Mesendoderm (in vitro differentiated cells): ENCODE measurements at places on chromosomes 7 and 10.

DNA sequence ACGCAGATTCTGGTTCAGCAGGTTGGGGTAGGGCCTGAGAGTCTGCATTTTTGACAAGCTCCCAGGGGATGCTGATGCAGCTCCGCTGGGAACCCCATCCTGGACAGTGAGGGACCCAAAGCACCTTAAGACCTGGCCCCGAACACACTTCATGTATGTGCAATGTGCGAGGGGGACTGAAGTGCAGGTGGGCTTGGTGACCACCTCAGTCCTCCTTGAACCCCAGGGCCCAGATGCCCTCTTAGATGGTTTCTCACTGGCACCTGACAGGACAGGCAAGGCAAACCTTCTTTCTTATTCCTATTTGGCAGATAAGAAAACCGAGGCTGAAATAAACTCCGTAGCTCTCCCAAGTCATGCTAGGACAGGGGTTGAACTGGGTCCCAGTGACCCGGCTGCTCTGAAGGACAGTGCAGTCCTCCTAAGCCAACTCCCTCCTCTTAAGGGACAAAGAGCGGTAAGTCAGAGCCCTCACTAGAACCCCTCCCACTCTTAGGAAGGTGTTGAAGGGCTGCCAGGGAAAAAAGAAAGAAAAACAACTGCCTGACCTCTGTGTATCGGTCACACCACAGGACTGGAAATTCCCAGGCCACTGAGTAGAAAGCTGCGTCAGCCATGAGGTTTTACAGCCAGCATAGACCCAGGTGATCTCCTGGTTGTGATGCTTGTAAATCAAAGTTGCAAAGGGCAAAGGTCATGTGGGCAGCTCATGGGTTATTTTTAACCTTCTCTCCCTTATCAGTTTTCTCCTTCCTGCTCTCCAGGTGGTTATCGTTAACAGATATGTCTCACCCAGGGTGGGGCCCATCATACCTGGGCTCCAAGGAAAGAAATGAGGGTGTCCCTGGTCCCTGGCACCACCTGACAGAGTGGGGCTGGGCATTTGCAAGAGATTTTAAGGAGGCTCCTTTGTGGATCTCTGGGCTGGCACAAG lies 90.9 kb upstream of the SMNDC1 start:
- no peaks in the 10 kb centered on the region for H3K27me3 ChIP-seq
- peak; percentile 59 for DNase-seq
- no peaks in the 10 kb centered on the region for H3K36me3 ChIP-seq
- no peak overlapping the region for H3K27ac ChIP-seq
- H3K4me1 ChIP-seq: peaks cover 32% of the 10 kb centered on the region

GRCh38 chr7:31056775-31057346 lies 4.8 kb downstream of the ADCYAP1R1 start:
- no peaks in the 10 kb centered on the region for H3K36me3 ChIP-seq
- H3K4me3 ChIP-seq: no peak overlapping the region
- H3K4me1 ChIP-seq: no peaks in the 10 kb centered on the region
- H3K27ac ChIP-seq: no peak overlapping the region
- DNase-seq: peak; percentile 40
- H3K27me3 ChIP-seq: peaks cover 3% of the 10 kb centered on the region

DNA sequence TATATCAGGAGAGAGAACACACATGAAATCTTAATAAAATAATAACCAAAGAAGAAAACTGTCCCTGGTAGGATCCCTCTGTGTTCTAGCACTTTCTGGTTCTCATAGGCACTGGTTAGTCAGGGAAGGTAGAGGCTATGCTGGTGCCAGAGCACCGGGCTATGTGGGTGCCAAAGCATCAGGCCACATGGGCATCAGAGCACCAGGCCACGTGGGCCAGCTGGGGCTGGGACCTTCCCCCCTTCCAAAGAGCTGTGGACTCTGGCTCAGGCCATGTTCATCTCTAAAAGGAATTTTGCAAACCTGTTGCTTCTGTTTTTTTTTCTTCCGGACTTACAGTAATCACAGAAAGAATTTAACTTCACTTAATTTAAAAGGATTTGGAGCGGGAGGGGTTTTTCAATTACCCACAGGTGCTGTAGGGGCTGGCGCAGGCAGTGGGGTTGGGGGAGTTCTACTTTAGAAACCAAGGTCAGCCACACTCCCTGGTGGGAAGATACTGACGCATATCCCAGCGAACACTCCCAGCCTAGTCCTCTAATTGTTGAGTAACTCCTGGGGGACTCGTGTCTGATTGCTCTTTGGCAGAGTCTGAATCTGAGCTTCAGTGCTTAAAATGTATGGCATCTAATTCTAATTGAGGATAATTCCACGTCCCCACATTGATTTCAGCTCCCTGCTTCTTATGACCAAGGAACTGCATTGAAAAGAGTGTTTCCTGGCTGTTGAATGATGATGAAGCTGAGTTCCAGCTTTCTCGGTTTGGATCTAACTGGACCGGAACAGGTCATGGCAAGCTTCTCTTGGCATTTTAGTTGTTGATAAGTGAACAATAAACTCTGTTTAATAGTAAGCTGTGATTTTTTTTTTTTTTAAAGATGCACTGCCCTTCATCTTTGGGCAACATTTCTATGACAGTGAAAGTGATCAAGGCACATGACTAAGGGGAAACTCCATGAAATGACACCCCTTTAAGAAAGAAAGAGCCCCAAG lies 110.7 kb upstream of the FZD8 start:
- H3K4me3 ChIP-seq: no peak overlapping the region
- no peaks in the 10 kb centered on the region for H3K4me1 ChIP-seq
- H3K27ac ChIP-seq: no peak overlapping the region
- no peaks in the 10 kb centered on the region for H3K27me3 ChIP-seq
- H3K36me3 ChIP-seq: no peaks in the 10 kb centered on the region
- DNase-seq: no peak

DNA sequence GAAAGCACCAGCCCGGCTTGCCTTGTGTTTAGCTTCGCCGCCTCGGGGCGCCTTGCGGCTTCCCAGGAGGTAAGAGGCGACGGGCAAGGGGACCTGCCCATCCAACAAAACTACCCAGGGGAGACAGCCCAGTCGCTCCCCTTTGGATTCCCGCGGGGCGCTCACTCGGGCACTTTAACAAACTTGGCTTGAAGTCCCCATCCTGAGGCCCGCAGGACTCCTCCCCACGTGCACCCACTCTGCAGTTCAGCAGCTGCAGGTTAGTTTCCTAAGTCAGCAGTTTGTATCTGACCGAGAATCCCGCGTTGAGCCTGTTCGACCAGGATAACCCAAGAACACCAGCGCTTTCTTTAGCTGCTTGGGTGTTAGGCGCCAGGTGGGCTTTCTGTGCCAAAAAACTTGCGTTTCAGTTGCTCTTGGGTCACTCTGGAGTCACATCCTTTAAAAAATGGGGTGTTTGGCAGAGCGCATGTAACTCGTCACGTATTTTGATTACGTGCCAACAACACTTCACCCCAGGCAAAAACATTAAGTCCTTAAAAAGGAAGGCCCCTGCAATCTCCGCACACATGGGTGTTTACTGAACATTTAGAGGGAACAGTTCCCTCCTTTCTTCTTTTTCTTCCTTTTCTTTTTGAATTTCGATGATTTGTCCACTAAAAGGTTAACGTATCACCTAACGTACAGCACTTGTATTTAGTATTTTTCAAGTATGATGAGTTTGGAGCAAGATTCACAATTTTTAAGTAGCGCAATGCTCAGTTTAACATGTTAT lies 876 bp downstream of the DNAH11 start:
- no peak overlapping the region for H3K27ac ChIP-seq
- H3K36me3 ChIP-seq: no peaks in the 10 kb centered on the region
- H3K4me3 ChIP-seq: peak overlapping the region; percentile 62

GRCh38 chr10:126906704-126907422 lies 1.6 kb downstream of the DOCK1 start:
- H3K4me1 ChIP-seq: peaks cover 8% of the 10 kb centered on the region
- H3K27me3 ChIP-seq: no peaks in the 10 kb centered on the region
- H3K36me3 ChIP-seq: no peaks in the 10 kb centered on the region
- H3K4me3 ChIP-seq: peak overlapping the region; percentile 34
- H3K27ac ChIP-seq: no peak overlapping the region

DNA sequence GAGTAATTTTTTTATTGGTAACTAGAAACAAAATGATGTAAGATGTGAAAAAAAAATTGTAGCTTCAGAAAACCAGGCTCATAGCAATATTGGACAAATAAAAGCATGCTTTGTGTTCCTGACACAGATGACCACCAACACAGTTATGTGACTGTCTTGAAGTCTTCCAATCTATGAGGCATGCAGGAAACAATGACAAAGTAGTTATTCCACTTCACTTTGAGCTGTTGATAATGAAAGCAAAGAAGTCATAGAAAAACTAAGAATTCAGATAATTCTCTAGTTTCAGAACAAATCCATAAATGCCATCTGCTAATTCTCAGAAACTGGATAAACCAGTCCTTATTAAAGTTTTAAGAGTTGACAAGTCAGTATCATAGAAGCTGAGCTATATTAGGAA lies 378.4 kb upstream of the SEMA3D start:
- no peaks in the 10 kb centered on the region for H3K36me3 ChIP-seq
- H3K27me3 ChIP-seq: no peaks in the 10 kb centered on the region
- H3K4me1 ChIP-seq: no peaks in the 10 kb centered on the region
- DNase-seq: no peak

DNA sequence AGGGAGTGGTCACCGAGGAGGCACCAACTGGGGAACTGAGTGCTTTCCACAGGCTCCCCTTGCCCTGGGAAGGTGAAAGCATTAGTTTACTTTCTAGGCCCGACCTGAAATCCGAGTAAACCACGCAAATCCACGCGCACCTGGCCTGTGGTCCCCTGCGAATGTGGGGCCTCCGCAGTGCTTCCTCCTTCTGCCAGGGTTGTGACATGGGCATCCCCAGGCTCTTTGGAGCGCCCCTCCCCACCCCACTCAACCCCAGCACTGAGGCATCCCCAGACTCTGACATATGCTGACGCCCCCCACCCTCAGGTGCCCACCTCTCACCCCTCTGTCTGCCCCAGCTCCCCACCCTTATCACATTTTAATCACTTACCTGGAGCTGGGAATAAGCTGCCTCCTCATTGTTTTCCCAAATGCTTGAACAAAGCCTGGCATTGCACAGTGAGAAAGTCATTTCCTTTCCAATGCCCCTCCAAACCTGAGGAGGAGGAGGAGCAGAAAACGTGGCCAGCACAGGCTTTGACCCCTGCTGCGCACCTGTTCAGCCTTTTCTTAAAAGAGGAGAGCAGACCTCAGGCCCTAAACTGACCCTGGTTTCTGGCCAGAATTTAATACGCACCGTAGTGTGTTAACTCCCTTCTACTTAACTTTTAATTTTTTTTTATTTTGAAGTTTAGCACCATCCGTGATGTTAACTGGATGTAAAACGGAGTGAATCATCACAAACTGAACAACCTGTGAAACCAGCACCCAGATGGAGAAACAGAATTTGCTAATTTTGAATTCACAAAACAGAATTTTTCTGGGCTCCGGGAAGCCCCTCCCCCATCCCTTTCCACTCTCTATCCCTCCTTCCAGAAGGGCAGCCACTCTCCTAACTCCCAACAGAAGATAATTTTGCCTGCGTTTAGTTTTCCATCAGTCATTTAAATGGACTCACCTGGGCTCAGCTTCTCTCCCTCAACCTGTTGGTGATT lies 129.4 kb downstream of the WDR11 start:
- H3K27me3 ChIP-seq: peaks cover 11% of the 10 kb centered on the region
- no peak overlapping the region for H3K4me3 ChIP-seq
- no peak overlapping the region for H3K27ac ChIP-seq
- H3K4me1 ChIP-seq: peaks cover 11% of the 10 kb centered on the region
- peak; percentile 58 for DNase-seq

GRCh38 chr7:131800531-131800930 lies 244.1 kb upstream of the PODXL start:
- peaks cover 2% of the 10 kb centered on the region for H3K4me1 ChIP-seq
- H3K4me3 ChIP-seq: no peak overlapping the region
- DNase-seq: no peak
- H3K36me3 ChIP-seq: no peaks in the 10 kb centered on the region
- no peaks in the 10 kb centered on the region for H3K27me3 ChIP-seq
- no peak overlapping the region for H3K27ac ChIP-seq

- no peak overlapping the region for H3K4me3 ChIP-seq
- H3K4me1 ChIP-seq: peaks cover 9% of the 10 kb centered on the region
- H3K27ac ChIP-seq: no peak overlapping the region
- H3K36me3 ChIP-seq: no peaks in the 10 kb centered on the region
- H3K27me3 ChIP-seq: no peaks in the 10 kb centered on the region
- DNase-seq: peak; percentile 80
Observed at GRCh38 chr10:121886997-121887622, 40.7 kb downstream of the ATE1 start.

DNA sequence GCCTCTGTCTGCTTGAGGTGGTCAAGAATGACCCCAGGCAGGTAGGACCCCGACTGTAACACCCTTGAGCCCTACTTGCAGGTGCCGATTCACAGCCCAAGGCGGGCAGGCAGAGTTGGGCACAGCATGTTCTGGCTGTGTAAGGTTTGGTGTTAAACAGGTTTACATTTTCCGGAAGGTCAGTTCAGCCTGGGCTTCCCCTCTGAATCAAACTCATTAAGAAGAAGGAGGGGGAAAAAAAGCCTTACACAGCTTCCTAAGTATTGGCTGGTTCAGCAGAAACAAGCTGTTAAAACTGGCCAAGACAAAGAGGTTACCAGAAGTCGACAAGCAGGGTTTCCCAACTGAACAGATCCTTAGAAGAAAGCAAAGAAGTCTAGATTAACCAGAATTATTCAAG lies 132.7 kb downstream of the PRPF18 start:
- no peak for DNase-seq
- H3K4me1 ChIP-seq: no peaks in the 10 kb centered on the region
- no peak overlapping the region for H3K4me3 ChIP-seq
- no peak overlapping the region for H3K27ac ChIP-seq

- H3K4me1 ChIP-seq: peaks cover 2% of the 10 kb centered on the region
- no peaks in the 10 kb centered on the region for H3K27me3 ChIP-seq
Observed at GRCh38 chr7:128299109-128299607, 44.5 kb downstream of the RBM28 start.
